Uterus (tissue), 4 donors: ENCODE measurements at places on chromosomes 12 and 14. TPM values are rescaled to one million over a fixed set of nuclear protein-coding genes. Genes with fewer than 3 reads are reported as not detected.

Gene CATSPERB
- 0.29 TPM for total RNA-seq

Gene GZMB
- 2.8 TPM for total RNA-seq

Gene OR4K5
- not detected for total RNA-seq

Gene CD163
- total RNA-seq, result 15.2 TPM

Gene CEBPE
- not detected for total RNA-seq

GRCh38 chr12:67517181-67517887 is 131.2 kb upstream of the DYRK2 start:
- peak; percentile 60 for DNase-seq
- H3K4me1 ChIP-seq, result no peaks in the 10 kb centered on the region
- H3K27ac ChIP-seq, result no peak overlapping the region

DNA sequence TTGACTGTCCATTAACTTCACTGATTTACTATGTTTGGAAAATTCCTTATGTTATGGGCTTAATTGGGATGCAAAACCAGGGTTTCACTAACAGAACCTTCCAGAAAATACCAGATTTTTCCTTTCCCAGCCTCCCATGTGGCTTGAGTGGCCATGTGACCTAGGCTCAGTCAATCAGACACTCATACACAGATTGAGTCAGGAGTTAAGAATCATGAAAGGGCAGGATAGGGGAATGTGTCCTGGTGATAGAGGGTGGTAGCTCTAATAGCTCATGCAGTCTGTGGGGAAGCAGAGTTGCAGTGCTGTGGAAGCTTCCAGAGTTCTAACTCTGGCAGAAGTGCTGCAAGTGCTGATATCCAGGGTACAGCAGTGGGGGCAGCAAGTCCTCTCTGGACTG is 134.1 kb upstream of the IFNG-AS1 start:
- no peaks in the 10 kb centered on the region for H3K36me3 ChIP-seq
- H3K4me1 ChIP-seq, result no peaks in the 10 kb centered on the region
- no peak overlapping the region for H3K27ac ChIP-seq
- no peak for DNase-seq
- H3K27me3 ChIP-seq, result no peaks in the 10 kb centered on the region

GRCh38 chr14:95660651-95661515 is 25.3 kb upstream of the TCL1B start:
- no peaks in the 10 kb centered on the region for H3K36me3 ChIP-seq
- H3K4me1 ChIP-seq, result no peaks in the 10 kb centered on the region
- DNase-seq, result peak; percentile 20
- peak overlapping the region; percentile 54 for H3K27ac ChIP-seq

DNA sequence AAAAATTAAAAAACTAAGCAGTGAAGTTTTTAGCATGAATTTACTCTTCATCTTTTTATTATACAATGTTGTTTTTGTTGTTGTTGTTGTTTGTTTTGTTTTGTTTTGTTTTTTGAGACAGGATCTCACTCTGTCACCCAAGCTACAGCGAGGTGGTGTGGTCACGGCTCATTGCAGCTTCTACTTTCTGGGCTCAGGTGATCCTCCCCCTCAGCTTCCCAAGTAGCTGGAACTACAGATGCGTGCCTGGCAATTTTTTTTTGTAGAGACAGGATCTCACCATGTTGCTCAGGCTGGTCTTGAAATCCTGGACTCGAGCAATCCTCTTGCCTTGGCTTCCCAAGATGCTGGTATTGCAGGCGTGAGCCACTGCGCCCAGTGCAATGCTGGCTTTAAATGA is 11.3 kb downstream of the PPFIBP1 start:
- H3K27ac ChIP-seq, result no peak overlapping the region
- no peak for DNase-seq
- H3K4me3 ChIP-seq, result no peak overlapping the region

DNA sequence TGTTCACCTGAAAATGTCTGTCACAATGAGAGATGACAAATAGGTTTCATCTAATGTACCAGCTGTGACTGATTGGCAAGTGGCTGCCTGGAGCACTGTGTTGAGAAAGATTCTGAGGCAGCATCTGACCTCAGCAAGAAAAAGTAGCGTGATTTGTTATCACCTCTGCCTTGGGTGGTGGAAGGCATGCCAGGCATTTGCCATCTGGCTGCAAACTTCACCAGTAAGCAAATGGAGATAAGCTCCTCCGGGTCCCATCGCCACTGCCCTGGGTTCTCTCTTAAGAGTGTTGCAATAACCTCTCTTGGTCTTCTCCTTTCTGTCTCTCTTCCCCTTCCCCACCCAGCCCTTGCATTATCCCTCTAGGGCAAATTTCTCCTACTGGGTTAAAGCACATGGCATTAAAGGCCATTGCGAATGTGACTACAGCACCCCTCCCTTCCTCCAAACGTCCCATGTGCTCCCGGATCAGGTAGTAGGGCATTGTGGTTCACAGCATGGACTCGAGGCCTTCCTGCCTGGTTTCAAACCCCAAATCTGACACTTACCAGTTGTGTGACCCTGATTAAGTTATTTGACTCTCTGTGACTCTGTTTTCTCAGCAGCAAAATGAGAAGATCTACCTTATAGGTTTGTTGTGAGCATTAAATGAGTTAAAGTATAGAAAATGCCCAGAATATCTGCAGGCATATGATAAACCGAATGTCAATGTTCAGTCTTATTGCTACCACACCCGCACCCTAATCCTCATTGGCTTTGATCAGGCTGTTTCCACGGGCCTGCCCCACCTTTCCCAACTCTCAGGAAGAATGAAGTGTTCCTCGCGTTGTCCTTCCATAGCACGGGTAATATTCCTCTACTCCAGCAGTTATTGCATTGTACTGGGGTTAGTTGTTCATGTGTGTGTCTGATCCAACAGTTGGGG is 8.2 kb upstream of the LGALS3 start:
- H3K27ac ChIP-seq, result no peak overlapping the region
- peaks cover 20% of the 10 kb centered on the region for H3K4me1 ChIP-seq
- H3K27me3 ChIP-seq, result no peaks in the 10 kb centered on the region
- H3K36me3 ChIP-seq, result no peaks in the 10 kb centered on the region

DNA sequence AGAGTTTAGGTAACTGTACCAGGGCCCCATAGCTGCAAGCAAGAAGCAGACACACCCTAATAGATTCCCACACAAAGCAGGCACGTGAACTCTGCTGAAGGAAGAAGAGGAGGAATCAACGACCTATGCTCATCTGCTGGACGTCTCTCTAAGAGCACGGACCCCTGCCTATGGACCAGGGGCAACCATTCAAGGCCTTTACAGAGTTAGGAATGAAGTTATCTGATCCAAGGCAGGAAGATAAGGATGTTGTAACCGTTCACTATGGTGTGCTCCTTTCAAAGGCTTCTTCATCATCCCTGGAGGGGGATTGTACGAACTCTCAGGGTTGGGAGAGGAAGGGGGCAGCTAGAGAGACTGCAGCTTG is 141.6 kb upstream of the PARP11 start:
- no peaks in the 10 kb centered on the region for H3K27me3 ChIP-seq
- no peaks in the 10 kb centered on the region for H3K4me1 ChIP-seq
- no peak overlapping the region for H3K27ac ChIP-seq
- no peak overlapping the region for H3K4me3 ChIP-seq
- H3K36me3 ChIP-seq, result no peaks in the 10 kb centered on the region

- no peak for DNase-seq
- H3K27me3 ChIP-seq, result no peaks in the 10 kb centered on the region
- H3K4me3 ChIP-seq, result no peak overlapping the region
- no peak overlapping the region for H3K27ac ChIP-seq
These were observed 23.4 kb downstream of the ASPG start for GRCh38 chr14:104108570-104109541.

DNA sequence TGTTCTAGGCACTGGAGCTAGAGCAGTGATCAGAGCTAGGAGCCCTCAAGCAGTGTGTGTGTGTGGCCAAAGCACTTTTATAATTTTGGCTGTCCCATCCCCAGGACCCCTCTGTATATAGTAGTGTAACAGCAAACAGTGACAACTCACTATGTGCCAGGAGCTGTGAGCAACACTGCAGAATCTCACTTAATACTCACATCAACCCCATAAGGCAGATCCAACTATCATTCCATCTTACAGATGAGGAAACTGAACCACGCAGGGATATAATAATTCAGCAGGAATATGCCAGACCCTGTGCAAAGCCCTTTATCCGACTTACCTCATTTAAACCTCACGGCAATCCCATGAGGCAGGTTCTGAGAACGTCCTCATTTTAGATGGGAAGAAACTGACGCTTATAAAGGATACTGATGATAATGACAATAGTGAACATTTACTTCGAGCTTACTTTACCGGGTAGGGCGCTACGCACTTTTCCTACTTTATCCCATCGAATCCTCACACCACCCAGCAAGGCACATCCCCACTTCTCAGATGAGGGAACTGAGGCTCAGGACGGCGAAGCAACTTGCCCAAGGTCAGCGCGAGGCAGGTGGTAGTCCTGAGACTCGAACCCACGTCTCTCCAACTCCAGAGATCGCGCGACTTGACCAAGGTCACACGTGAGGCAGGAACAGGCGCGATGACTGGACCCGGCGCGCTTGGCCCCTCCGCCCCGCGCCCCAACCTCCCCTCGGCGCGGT is 687 bp downstream of the RAB35 start:
- peaks cover 5% of the 10 kb centered on the region for H3K4me1 ChIP-seq
- no peaks in the 10 kb centered on the region for H3K36me3 ChIP-seq
- H3K4me3 ChIP-seq, result peak overlapping the region; percentile 70
- DNase-seq, result no peak
- H3K27ac ChIP-seq, result peak overlapping the region; percentile 98

DNA sequence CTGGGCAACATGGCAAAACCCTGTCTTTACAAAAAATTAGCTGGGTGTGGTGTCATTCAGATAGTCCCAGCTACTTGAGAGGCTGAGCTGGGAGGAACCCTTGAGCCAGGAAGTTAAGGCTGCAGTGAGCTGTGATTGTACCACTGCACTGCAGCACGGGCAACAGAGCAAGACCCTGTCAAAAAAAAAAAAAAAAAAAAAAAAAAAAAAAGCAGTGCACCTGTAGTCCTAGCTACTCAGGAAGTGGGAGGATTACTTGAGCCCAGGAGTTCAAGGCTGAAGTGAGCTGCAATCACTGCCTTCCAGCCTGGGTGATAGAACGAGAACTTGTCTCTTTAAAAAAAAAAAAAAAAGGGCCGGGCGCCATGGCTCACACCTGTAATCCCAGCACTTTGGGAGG is 5.6 kb downstream of the REM2 start:
- H3K27me3 ChIP-seq, result no peaks in the 10 kb centered on the region
- H3K27ac ChIP-seq, result no peak overlapping the region
- H3K4me1 ChIP-seq, result no peaks in the 10 kb centered on the region
- no peak for DNase-seq

DNA sequence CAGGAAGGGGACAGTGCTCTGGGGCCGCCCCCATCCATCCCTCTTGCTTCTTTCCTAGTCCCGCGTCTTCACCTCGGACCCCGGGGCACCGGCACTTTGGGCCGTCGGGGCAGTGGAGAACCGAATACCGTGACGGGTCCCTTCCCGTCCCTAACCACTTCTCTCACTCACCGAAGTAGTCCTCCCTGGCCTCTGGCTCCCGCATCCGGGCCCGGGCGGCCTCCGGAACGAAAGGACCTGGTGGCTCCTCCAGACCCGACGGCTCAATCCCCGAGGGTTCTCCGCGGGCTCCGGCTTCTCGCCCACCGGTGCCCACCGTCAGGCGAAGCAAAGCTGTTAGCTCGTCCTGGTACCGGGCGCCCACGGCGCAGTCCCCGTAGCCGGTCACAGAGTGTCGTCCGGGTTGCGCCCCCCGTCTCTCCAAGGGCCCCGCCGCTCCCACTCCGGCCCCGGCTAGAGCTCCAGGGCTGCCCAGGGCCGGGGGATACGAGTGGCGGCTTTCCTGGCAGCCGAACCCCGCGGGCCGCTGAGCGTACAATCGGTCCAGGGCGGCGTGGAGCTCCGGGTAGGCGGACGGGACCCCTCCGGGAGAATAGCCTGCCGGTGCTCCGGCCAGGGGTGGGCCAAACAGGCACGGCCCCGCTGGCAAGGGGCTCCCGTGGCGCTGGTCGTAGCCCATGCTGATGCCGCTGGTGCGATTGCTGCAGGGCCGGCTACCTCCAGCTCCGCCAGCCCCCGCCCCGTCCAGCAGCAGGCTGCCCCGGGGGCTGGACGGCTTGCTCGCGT is 1.1 kb downstream of the AJUBA start:
- H3K27me3 ChIP-seq, result no peaks in the 10 kb centered on the region
- peak overlapping the region; percentile 65 for H3K4me3 ChIP-seq
- peaks cover 6% of the 10 kb centered on the region for H3K4me1 ChIP-seq
- no peak for DNase-seq
- no peaks in the 10 kb centered on the region for H3K36me3 ChIP-seq
- peak overlapping the region; percentile 96 for H3K27ac ChIP-seq

- H3K27me3 ChIP-seq, result no peaks in the 10 kb centered on the region
- H3K36me3 ChIP-seq, result no peaks in the 10 kb centered on the region
- H3K4me1 ChIP-seq, result no peaks in the 10 kb centered on the region
- no peak overlapping the region for H3K4me3 ChIP-seq
- no peak overlapping the region for H3K27ac ChIP-seq
These were observed 51.6 kb upstream of the SRP54 start for GRCh38 chr14:34931206-34931605.

- H3K4me3 ChIP-seq, result no peak overlapping the region
- no peaks in the 10 kb centered on the region for H3K36me3 ChIP-seq
- DNase-seq, result no peak
- H3K27me3 ChIP-seq, result no peaks in the 10 kb centered on the region
These were observed 374.4 kb upstream of the PRICKLE1 start for GRCh38 chr12:42963988-42964387.

DNA sequence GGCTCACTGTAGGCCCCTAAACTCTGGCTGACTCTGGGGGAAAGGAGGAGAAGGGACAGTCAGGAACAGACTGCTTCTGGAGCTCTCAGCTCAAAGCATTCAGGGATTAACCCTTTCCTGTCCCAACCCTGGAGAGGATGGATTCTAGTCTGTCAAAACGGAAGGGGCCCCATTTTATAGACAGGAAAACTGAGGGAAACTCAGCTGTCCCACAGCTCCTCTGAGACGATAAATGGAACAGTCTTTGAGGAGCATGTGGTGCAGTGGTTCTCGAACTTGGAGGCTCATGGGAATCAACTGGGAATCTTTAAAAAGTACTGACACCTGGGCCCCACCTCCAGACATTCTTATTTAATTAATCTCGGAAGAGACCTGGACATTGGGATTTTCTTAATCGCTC is 23.7 kb downstream of the SRRM4 start:
- H3K4me1 ChIP-seq, result no peaks in the 10 kb centered on the region
- DNase-seq, result no peak
- H3K4me3 ChIP-seq, result no peak overlapping the region
- H3K36me3 ChIP-seq, result no peaks in the 10 kb centered on the region
- no peak overlapping the region for H3K27ac ChIP-seq

DNA sequence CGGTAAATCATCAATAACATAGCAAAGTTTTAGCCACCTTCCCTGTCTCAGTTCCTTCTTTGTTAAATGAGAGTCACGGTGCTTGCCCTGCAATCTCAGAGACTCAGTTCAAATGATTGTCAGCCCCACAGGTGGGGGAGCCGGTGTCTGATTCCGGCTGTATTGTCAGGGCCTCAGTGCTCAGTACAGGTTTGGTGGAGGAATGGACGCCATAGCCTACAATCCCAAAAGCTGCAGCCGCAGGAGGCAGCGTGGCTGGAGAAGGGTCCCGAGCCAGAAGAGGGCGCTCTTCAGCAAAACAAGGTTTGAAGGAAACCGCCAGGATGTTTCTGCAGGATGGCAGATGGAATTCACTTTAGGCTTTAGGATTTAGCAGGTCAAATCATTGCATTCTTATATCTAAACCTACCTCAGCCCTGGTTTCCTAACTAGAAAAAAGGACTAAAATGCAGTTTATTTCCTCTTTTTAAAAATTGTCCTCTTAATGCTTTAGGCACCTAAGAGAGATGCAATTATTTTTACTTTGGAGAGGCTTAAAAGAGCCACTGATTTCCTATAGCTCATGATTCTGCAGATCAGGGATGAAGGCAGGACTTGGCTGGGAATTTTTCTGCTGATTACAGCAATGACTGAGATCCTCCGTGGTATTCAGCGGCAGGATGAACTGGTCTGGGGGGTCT is 29.2 kb downstream of the FOS start:
- no peak overlapping the region for H3K4me3 ChIP-seq
- H3K4me1 ChIP-seq, result peaks cover 7% of the 10 kb centered on the region
- no peaks in the 10 kb centered on the region for H3K36me3 ChIP-seq
- peak; percentile 86 for DNase-seq
- no peaks in the 10 kb centered on the region for H3K27me3 ChIP-seq
